Prostate gland (tissue), 2 donors: ENCODE measurements at places on chromosomes 2 and 18. TPM values are rescaled to one million over a fixed set of nuclear protein-coding genes. Genes with fewer than 3 reads are reported as not detected.

GRCh38 chr2:233076749-233077148 lies 16.6 kb downstream of the INPP5D start:
- no peaks in the 10 kb centered on the region for H3K4me1 ChIP-seq
- no peaks in the 10 kb centered on the region for H3K36me3 ChIP-seq
- no peaks in the 10 kb centered on the region for H3K27me3 ChIP-seq
- DNase-seq = no peak
- H3K4me3 ChIP-seq = no peak overlapping the region
- no peak overlapping the region for H3K27ac ChIP-seq

- DNase-seq = no peak
- no peaks in the 10 kb centered on the region for H3K4me1 ChIP-seq
- H3K4me3 ChIP-seq = no peak overlapping the region
- no peaks in the 10 kb centered on the region for H3K27me3 ChIP-seq
Observed at GRCh38 chr18:25141399-25141798, 210.6 kb downstream of the ZNF521 start.

Gene ACAA2
- total RNA-seq = 37.0 TPM

GRCh38 chr2:141501752-141502151 lies 629.1 kb downstream of the LRP1B start:
- no peak for DNase-seq
- no peak overlapping the region for H3K4me3 ChIP-seq
- H3K36me3 ChIP-seq = no peaks in the 10 kb centered on the region
- no peaks in the 10 kb centered on the region for H3K4me1 ChIP-seq
- H3K27me3 ChIP-seq = no peaks in the 10 kb centered on the region
- no peak overlapping the region for H3K27ac ChIP-seq

DNA sequence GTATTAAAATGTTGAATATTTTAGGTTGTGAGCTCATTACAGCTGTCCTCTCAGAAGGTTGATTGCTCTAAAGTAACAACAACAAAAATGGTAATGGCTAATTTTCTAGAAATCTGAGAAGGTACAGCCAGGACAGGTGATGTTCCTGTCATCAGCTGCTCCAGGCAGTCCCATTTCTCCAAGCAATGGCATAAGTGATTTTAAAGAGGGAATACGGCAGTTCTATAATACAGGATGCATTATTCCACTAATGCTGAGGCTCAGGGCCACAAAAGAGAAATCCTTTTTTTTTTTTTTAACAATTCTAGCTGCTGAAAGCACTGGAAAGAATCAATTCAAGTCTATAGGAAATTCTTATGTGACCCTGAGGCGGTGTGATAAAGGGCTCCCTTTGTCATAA lies 199.9 kb downstream of the PMAIP1 start:
- H3K36me3 ChIP-seq = no peaks in the 10 kb centered on the region
- no peak overlapping the region for H3K4me3 ChIP-seq
- H3K27ac ChIP-seq = no peak overlapping the region
- H3K27me3 ChIP-seq = no peaks in the 10 kb centered on the region
- no peaks in the 10 kb centered on the region for H3K4me1 ChIP-seq
- no peak for DNase-seq

Gene LRP2
- total RNA-seq = 1.6 TPM

Gene SH3RF3
- 17.0 TPM for total RNA-seq

GRCh38 chr18:74139888-74140287 lies 7.7 kb downstream of the FBXO15 start:
- no peaks in the 10 kb centered on the region for H3K27me3 ChIP-seq
- H3K4me3 ChIP-seq = no peak overlapping the region
- H3K36me3 ChIP-seq = no peaks in the 10 kb centered on the region
- no peak overlapping the region for H3K27ac ChIP-seq

GRCh38 chr18:66764230-66764629 lies 160.3 kb upstream of the CDH19 start:
- no peak overlapping the region for H3K4me3 ChIP-seq
- H3K27ac ChIP-seq = no peak overlapping the region
- DNase-seq = no peak
- no peaks in the 10 kb centered on the region for H3K36me3 ChIP-seq
- no peaks in the 10 kb centered on the region for H3K27me3 ChIP-seq

- no peak overlapping the region for H3K4me3 ChIP-seq
- no peak overlapping the region for H3K27ac ChIP-seq
- no peaks in the 10 kb centered on the region for H3K4me1 ChIP-seq
- no peaks in the 10 kb centered on the region for H3K36me3 ChIP-seq
Observed at GRCh38 chr18:38576916-38577315, 1011.3 kb upstream of the CELF4 start.

- H3K27me3 ChIP-seq = no peaks in the 10 kb centered on the region
- no peak overlapping the region for H3K27ac ChIP-seq
- no peaks in the 10 kb centered on the region for H3K4me1 ChIP-seq
- no peak for DNase-seq
- H3K4me3 ChIP-seq = no peak overlapping the region
Observed at GRCh38 chr18:60162388-60162787, 210.2 kb downstream of the MC4R start.

Gene TNFRSF11A
- 10.2 TPM for total RNA-seq

DNA sequence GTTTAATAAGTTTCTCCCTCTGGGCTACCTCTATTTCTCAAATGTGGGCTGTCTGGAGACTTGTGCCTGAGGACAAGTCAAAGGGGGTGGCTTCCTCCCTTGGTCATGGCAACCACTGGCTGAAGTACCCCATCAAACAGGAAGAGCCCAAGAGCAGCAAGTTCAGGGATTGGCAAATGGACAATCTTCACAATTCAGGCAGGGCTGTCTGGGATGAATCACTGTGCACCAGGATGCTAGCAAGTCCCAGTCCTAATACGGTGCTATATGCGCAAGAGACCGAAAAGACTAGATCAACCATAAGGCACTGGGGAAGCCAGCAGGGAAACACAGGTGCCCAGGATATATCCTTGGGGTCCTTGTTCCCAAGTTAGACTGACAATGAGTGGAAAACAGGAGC lies 75.5 kb downstream of the ANTXR1 start:
- no peak overlapping the region for H3K4me3 ChIP-seq
- no peaks in the 10 kb centered on the region for H3K27me3 ChIP-seq
- no peak for DNase-seq
- no peaks in the 10 kb centered on the region for H3K36me3 ChIP-seq
- no peak overlapping the region for H3K27ac ChIP-seq
- no peaks in the 10 kb centered on the region for H3K4me1 ChIP-seq

- no peaks in the 10 kb centered on the region for H3K36me3 ChIP-seq
- H3K4me1 ChIP-seq = no peaks in the 10 kb centered on the region
- no peak overlapping the region for H3K27ac ChIP-seq
- no peak overlapping the region for H3K4me3 ChIP-seq
- no peak for DNase-seq
Observed at GRCh38 chr2:68605939-68606338, 37.4 kb upstream of the PROKR1 start.

- H3K4me1 ChIP-seq = no peaks in the 10 kb centered on the region
- no peaks in the 10 kb centered on the region for H3K36me3 ChIP-seq
- H3K27ac ChIP-seq = no peak overlapping the region
Observed at GRCh38 chr2:103396152-103396551, 634.3 kb downstream of the TMEM182 start.

- no peaks in the 10 kb centered on the region for H3K27me3 ChIP-seq
- H3K4me3 ChIP-seq = no peak overlapping the region
- DNase-seq = no peak
Observed at GRCh38 chr18:44541781-44542180, 138.9 kb upstream of the SETBP1 start.

Gene CNGA3
- 1.1 TPM for total RNA-seq

DNA sequence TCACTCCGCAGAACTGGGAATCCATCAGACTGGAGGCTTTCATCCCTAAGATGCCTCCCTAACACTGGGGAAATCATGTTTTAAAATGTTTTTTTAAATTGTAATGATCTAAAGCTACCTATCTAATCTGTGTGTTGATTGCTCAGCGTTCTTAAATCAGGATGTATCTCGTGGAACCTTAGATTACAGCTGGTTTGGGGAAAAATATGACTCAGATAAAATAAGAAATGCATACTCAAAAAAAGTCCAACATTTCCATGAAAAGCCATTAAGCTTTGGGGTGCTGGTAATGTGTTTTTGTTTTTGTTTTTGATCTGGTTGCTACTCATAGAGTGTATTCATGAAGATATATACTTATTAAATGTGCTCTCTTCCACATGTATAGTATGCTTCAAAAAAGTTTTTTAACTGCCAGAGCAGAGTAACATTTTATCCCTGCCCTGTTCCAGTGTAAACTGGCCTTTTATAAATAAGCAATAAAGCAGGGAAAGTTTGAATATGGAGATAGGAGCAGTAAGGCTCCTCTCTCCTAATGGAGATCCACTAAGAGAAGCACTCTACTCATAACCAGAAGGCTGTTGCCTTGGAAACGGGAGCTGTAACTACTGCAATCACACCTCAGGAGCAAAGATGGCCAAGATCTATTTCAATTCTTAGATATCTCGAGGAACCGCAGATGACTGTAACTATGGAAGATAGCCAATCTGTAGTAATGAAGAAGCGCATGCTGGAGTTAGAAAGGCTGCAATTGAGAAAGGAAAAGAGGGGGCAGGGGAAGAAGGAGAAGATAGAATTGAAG lies 41.6 kb downstream of the ANKRD44 start:
- no peaks in the 10 kb centered on the region for H3K27me3 ChIP-seq
- H3K27ac ChIP-seq = no peak overlapping the region
- no peaks in the 10 kb centered on the region for H3K36me3 ChIP-seq
- H3K4me1 ChIP-seq = no peaks in the 10 kb centered on the region
- H3K4me3 ChIP-seq = no peak overlapping the region
- no peak for DNase-seq

DNA sequence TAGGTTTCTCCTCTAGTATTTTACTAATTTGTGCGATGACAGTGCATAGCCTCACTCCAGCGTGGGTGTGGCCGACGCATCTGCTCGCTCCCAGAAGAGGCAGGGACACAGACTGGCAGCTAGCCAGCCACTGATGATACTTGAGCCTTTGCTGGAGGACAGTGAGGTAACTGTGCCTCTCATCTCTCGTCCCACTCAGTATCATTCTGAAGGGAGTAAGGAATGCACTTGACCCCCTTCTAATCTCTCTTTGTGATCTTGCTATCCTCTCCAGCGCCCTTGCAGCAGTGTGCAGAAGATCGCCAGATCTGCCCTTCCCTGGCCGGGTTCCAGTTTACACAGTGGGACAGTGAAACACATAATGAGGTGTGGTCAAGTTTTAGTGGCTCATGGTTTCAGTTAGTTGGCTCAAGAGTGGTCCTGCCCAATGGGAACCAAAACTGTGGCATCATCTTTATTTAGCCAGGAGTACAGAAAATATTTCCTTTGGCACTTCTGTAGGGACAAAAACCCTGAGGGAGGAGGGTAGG lies 17.5 kb downstream of the NCAPH start:
- no peak overlapping the region for H3K27ac ChIP-seq
- no peaks in the 10 kb centered on the region for H3K4me1 ChIP-seq

GRCh38 chr18:37381554-37381953 lies 184.0 kb downstream of the CELF4 start:
- H3K27ac ChIP-seq = no peak overlapping the region
- H3K4me1 ChIP-seq = no peaks in the 10 kb centered on the region
- no peak overlapping the region for H3K4me3 ChIP-seq
- H3K27me3 ChIP-seq = no peaks in the 10 kb centered on the region
- DNase-seq = no peak

Gene POTEJ
- total RNA-seq = 16.7 TPM

Gene GREB1
- total RNA-seq = 392 TPM

GRCh38 chr2:41668529-41668928 lies 379.3 kb upstream of the PKDCC start:
- no peak for DNase-seq
- H3K27ac ChIP-seq = no peak overlapping the region
- H3K4me3 ChIP-seq = no peak overlapping the region
- H3K4me1 ChIP-seq = no peaks in the 10 kb centered on the region

DNA sequence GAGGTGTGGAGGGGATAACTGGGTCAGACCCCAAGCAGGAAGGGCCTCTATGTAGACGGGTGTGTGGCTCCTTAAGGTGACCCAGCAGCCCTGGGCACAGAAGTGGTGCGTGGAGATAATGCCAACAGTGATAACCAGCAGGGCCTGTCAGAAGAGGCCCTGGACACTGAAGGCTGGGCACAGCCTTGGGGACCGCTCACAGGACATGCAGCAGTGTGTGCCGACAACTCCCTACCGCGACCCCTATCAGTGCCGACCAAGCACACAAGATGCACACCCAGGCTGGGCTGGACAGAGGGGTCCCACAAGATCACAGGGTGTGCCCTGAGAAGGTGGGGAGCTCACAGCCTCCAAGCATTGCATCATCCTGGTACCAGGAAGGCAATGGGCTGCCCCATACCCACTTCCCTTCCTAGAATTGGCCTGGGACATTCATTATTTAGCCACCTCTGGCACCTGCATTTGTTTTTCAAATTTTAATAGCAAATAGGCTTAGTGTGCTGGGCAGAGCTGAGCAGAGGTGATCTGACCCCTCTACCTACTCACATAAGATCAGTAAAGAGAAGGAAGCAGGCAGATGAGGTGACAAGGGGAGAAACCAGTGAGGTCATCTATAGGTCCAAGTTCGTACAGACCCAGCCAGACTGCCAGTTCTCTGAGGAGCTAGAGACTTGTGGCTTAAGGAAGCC lies 55.2 kb downstream of the BCL11A start:
- no peaks in the 10 kb centered on the region for H3K4me1 ChIP-seq
- H3K27ac ChIP-seq = no peak overlapping the region
- H3K27me3 ChIP-seq = no peaks in the 10 kb centered on the region
- no peaks in the 10 kb centered on the region for H3K36me3 ChIP-seq

DNA sequence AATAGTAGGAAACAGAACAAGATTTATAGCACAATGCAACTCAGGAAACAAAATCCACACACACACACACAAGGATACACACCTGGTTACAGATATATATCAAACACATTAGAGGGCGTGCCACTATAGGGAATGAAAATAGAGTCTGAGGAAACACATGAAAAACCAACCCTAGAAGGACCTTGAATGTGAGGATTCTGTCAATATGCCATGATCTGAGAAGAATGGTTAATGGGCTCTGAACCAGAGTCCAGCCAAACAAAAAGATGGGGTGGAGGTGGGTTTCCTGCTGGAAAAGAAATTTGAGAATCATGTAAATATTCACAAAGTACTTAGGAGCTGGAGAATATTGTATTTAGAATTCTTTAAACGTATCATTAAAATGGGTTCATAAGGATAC lies 7.8 kb upstream of the TMEM37 start:
- no peak overlapping the region for H3K27ac ChIP-seq
- H3K4me3 ChIP-seq = no peak overlapping the region
- H3K36me3 ChIP-seq = no peaks in the 10 kb centered on the region
- no peaks in the 10 kb centered on the region for H3K27me3 ChIP-seq
- no peak for DNase-seq
- no peaks in the 10 kb centered on the region for H3K4me1 ChIP-seq

Gene ATP6V1B1
- not detected for total RNA-seq

GRCh38 chr2:113846429-113846828 lies 43.5 kb upstream of the ACTR3 start:
- H3K27me3 ChIP-seq = no peaks in the 10 kb centered on the region
- no peak overlapping the region for H3K27ac ChIP-seq
- no peak overlapping the region for H3K4me3 ChIP-seq
- no peaks in the 10 kb centered on the region for H3K4me1 ChIP-seq
- no peak for DNase-seq

Gene ASIC4
- 0.45 TPM for total RNA-seq
